GF-D8 (cell line): ENCODE measurements at places on chromosomes 2 and 18.

- no peak for DNase-seq
Measured at GRCh38 chr2:46945671-46946070, 30.1 kb upstream of the MCFD2 start.

- DNase-seq, result no peak
Measured at GRCh38 chr18:72261590-72261989, 282.6 kb downstream of the CBLN2 start.

DNA sequence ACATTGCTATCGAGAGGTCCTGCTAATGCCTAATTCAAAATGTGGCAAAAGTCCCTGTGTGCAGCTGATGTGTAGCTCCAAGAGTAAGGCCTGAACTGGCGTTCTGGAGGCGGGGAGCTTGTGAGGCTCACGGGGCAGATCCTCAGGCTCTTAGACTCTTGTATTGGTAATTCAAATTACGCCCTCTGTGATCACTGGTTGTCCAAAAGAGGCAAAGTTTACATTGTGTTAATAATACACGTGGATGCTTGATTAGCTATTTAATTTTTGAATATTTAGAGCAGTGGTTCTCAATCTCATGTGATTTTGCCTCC is 12.4 kb upstream of the CRYGA start:
- no peak for DNase-seq

- DNase-seq, result no peak
Measured at GRCh38 chr2:9712263-9712662, 81.5 kb upstream of the YWHAQ start.

- DNase-seq, result no peak
Measured at GRCh38 chr2:36492216-36492945, 105.6 kb downstream of the FEZ2 start.

- no peak for DNase-seq
Measured at GRCh38 chr18:31490833-31491232, 7.1 kb upstream of the DSG2 start.

GRCh38 chr2:3456125-3456524 is 63.2 kb downstream of the ADI1 start:
- no peak for DNase-seq

DNA sequence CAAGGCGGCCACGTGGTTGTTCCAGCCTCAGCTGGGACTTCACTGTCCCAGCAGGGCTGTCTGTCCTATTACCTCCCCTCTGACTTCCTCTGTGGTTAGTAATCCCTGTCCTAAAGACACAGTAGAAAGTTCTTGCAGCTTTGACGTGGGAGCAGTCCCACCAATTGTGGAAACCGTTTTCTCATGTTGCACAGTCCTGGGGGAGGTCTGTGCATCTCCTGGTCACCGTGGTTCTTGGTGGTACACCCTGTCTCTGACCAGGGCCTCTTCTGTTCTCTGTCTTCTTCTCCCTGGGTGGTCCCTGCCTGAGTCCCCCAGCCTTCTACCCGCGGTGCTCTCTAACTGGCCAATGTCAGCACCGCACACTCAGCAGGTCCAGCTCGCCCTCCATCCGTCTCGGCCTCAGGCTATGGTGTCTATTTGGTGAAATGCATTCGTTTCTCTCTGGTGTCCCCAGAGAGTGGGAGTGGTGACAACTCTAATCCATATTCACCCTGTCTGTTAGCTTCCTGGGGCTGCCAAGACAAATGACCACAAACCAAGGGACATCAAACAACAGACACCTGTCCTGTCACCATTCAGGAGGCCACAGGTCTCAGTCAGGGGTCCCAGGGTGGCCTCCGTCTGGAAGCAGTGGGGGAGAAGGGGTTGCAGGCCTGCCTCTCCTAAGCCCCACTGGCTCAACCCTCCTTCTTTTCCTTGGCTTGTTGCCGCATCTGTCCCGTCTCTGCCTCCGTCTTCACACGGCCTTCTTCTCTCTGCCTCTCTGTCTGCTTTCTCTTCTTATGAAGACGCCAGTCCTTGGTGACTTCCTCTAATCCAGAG is 99.8 kb downstream of the SH3BP4 start:
- no peak for DNase-seq

DNA sequence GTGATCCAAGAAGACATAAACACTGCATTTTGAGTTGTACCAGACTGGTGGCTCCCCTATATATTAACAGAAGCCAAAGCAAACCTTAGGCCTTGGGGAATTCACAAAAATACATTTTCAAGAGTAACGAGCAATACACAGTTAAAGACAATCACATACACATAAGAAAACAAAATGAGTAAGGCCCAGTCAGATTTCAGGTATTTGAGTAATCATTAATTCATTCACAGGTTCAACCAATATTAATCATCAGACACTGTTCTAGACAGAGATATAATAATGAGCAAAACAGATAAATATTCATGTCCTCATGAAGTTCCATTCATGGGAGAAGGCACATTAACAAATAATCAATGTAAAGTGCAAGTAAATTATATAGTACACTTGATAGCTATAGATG is 9.6 kb downstream of the STPG4 start:
- no peak for DNase-seq

- no peak for DNase-seq
Measured at GRCh38 chr2:2328848-2329247, 2.2 kb downstream of the MYT1L start.

GRCh38 chr2:199018826-199019225 is 438.9 kb downstream of the SATB2 start:
- DNase-seq, result no peak

DNA sequence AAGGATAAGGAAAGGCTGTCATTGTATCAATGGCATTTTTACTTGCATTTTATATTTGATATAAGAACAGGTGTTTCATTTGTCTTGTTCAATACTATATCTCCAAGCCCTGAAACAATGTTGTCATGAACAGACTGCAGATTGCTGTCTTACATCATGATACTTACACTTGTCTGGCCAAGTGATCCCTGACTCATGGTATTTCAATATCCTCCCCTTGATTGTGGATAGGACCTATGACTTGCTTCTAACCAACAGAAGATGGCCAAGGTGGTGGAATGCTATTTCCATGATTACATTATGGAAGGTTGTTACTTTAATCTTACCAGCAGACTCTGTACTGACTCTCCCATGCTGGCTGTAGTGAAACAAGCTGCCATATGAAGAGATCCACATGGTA is 471.1 kb downstream of the CCDC85A start:
- DNase-seq, result no peak

- no peak for DNase-seq
Measured at GRCh38 chr2:70247364-70248180, 856 bp downstream of the TIA1 start.

DNA sequence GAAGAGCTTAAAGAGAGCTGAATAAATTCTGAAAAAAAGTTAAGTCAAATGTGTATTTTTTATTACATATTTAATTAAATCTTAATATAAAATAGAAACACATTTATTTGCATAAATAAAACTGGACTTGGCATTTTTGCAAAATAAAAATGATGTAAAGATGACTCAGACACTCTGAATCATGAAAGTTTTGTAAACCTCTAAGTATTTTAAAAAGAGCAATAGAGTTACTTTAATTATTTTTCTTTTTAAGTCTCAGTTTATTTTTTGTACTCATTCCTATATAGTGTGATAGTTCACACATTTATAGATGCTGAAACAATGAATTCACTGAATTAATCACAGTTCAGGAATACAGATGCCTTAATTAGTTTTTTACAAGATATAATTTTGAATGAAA is 109.9 kb upstream of the DTNA start:
- no peak for DNase-seq

DNA sequence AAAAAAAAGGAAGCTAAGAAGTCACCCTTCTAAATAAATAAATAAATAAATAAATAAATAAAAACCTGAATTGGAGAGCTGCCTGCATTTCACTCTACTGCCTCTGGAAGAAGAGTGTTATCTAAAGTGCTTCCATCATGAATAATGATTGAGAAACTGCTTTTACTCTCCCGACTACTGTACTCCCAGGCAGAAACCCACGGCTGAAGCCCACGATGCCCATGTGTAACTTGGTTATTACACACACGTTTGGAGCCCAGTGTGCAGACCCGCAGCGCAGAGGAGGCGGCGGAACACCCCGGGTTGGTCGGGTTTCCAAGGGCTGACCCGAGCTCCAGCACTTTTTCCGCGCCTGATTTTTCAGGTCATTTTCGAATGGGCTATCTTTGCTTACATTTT is 697 bp upstream of the SPATS2L start:
- no peak for DNase-seq

DNA sequence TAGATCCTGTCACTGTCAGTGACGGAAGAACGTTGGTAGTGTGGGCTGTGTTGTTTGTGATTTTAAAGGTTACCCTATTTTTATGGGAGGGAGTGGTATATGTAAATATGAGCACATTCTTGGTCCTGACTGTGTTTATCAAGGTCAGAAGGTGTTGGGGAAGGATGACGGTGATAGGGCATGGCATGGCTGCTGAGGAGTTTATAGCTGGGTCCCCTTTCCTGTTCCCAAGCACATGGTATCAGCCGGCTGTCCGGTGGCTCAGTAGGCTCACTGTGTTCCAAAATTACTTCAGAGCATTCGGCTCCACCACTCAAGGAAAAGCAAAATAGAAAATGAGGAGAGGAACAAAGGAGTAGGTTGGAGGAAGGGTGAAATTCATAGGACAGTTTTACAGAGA is 28.6 kb downstream of the IRS1 start:
- no peak for DNase-seq

DNA sequence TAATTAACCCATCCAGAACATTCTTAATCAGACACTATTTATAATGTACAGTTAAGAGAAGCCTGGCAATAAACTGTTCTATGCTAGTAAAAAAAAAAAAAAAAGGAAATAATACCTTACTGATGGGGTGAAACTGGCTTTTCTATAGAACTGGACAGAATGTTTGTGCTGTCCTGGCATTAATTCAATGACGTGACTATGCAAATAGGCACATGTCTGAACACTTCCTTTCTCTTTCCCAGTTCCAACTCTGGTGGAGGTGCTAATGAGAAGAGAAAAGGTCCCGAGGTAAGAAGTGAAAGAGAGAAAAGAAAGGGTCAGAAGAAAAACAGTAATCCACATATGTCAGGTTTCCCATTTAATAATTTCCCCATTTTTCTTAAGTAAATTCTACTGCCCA is 508.4 kb downstream of the ZEB2 start:
- no peak for DNase-seq

DNA sequence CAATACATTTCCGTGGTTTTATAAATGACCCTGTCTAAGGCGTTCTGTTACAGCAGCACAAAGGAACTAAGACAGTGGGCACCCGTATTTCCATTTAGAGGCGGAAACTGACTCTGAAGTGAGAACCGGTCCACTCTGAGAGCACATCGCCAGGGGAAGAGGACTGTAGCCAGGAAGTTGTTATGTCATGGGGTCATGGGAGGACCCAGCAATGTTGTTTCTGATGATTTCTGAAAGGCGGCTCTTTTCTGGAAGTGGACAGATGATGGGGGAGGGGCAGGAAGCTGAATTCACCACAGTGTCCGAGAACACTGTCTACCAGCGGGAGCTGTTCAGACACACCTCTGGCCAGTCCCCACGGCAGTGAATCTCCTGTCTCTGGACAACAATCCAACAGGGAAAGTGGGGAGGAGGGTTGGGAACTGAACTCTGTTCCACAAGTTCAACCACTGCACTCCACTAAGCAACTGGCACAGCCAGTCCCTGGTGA is 2.1 kb upstream of the LRRFIP1 start:
- no peak for DNase-seq

GRCh38 chr2:114857196-114857595 is 414.8 kb downstream of the DPP10 start:
- DNase-seq, result no peak

DNA sequence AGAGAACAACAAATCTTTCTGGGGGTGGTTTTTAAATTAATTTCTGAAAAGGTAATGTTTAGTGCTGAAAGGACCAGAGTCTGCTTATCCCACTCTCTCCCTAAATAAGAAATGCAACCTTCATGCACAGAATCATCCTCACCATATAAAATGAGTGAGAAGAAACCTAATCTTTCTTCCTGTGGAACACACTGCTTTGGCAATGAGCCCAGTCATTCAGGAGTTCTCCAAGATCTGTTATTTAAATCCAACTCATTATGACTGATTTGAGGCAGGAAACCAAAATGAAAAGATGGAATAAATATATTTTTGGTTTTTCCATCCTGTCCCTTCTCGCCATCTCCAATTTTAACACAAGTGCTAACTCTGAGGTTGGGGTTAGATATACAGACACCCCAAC is 228.3 kb downstream of the SRBD1 start:
- DNase-seq, result no peak

DNA sequence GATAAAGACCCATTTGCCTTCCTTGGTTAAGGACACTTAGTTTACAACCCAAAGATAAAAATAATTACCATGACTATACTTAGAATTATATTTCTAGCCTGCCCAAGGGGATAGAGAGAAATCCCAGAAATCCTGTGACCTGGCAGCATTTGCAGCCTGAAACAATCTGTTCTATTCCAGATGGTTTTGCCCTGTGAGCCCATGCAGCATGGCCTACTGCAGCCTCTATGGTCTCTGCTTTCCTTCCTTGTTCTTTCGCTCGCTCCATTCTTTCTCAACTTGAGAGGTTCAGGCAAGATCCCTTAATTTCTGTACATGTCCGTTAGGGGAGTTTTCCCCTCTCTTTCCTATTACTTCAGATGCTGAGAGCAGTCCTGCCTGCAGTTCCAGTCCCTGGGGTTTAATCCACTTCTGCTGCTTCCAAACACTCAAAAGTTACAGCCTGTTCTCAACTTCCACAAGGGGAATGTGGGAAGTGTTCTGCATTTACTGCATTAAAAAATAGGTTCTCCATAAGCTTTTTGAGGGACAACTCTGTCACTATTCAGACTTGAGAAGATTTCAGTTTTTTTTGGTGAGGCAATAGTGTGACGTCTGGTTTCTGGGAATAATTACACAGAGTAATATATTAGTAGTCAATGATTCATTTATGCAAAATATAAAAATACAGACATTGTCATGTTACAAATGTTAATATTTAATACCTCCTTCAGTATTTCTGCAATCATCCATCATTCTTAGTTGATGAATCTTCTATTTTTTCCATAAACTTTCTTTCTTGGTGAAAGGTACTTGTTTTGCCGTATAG is 80.3 kb downstream of the CDCA7 start:
- no peak for DNase-seq

GRCh38 chr2:160213511-160213910 is 13.4 kb upstream of the ITGB6 start:
- DNase-seq, result no peak

DNA sequence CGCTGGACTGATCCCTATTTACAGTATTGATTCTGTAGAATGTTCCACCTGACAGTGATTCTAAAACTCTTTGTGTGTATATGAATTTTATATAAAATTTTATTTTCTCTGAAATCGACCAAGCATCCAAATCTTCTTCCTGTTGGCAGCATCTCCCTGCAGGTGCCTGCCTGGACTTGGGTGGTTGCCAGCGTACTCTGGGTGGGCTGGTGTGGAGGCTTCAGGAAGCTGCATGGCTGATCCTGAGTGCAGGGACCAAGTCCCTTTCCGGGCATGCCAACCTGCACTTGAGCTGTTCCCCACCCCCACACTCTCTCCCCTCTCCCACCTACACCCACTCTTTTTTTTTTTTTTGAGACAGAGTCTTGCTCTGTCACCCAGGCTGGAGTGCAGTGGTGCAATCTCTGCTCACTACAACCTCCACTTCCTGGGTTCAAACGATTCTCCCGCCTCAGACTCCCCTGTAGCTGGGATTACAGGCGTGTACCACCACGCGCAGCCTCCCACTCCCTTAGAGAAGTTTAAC is 53.2 kb upstream of the ALKAL2 start:
- no peak for DNase-seq

- no peak for DNase-seq
Measured at GRCh38 chr2:58664523-58665151, 423.5 kb upstream of the FANCL start.

- DNase-seq, result no peak
Measured at GRCh38 chr2:177606636-177607035, 214.1 kb downstream of the AGPS start.
